Liver (tissue), 10 donors: ENCODE measurements at places on chromosomes 2 and 18.
A peak's percentile ranks its signal among the peaks of the same experiment; 100 is the strongest.

- DNase-seq: no peak
Measured at GRCh38 chr2:82675186-82675585, 1783.9 kb downstream of the SUCLG1 start.

GRCh38 chr2:201938156-201938775 lies 95.4 kb upstream of the FZD7 start:
- no peak for DNase-seq

- no peak for DNase-seq
Measured at GRCh38 chr2:145108361-145108778, 588.5 kb upstream of the ZEB2 start.

DNA sequence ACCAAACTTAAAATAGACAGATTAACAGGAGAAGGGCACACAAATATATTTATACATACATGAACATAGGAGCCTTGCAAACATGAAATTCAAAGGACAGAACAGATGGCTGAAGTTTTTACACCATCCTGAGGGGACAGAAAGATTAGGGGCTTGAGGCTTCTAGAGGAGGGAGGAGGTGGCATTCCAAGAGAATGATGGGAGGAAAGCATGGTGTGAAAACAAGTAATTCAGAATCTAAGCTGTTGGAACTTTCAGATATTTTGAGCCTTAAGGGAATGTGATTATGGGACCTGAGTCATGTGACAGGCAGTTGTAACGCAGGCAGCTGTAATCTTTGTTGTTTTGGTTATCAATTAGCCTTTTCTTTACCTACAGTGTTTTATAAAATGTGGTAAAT lies 225.2 kb upstream of the SPOPL start:
- DNase-seq: no peak

- no peak for DNase-seq
Measured at GRCh38 chr2:217742276-217742675, 260.5 kb downstream of the TNS1 start.

DNA sequence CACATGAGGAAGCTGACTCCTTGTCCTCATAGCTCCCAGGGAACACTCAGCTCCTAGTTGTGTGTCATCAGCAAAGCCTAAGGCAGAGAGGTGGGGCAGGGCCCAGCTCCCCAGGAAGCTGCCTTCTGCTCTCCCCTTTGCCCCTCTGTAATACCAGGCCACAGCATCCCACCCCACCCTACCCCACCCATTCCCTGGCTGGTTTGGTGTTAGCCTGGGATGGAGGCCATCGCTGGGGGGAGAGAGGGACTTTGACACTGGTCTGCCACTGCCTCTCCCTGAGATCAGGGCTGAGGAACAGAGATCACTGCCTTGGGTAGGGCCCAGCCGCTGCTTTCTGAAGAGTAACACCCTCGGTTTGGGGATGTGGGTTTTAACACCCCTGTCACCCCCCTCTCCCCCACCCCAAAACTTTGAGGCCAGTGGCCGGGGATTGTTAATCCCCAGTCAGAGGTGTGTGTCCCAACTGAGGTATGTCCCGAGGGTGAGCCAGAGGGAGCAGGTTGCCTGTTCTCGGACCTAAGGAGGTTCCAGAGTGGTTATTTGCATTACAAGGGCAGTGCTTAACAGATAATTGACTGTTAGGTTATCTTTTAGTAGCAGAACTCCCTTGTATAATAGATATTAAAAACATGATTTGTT lies 41.4 kb downstream of the TET3 start:
- DNase-seq: peak; percentile 53

- DNase-seq: no peak
Measured at GRCh38 chr2:3189961-3190360, 187.7 kb downstream of the EIPR1 start.

DNA sequence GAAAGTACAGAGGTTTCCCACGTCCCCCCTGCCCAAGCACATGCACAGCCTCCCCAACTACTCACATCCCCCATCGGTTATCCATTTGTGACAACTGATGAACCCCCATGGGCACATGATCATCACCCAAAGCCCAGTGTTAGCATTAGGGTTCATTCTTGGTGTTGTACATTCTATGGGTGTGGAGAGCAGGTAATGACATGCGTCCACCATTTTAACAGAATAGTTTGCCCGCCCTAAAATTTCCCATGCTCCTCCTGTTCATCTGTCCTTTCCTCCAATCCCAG lies 74.3 kb downstream of the LONRF2 start:
- no peak for DNase-seq

DNA sequence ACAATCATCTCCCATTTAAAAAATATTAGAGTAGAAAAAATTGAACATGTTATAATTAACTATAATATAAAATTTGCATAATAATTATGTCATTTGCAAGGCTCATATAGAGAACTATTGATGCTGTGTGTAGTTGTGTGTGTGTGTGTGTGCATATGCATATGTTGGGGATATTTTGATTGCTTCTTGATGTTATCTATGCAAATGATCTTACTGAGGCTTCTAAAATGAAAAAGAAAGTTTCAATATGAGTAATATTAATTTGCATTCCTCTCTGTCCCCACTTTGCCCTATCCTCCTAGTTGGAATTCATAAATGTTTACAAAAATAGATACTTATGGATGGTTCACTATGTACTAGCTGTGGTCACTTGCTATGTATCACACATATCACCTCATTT lies 523.3 kb downstream of the TRIB2 start:
- no peak for DNase-seq

- no peak for DNase-seq
Measured at GRCh38 chr2:66189553-66189952, 245.4 kb upstream of the MEIS1 start.

- DNase-seq: no peak
Measured at GRCh38 chr2:190786404-190787166, 94.0 kb upstream of the GLS start.

DNA sequence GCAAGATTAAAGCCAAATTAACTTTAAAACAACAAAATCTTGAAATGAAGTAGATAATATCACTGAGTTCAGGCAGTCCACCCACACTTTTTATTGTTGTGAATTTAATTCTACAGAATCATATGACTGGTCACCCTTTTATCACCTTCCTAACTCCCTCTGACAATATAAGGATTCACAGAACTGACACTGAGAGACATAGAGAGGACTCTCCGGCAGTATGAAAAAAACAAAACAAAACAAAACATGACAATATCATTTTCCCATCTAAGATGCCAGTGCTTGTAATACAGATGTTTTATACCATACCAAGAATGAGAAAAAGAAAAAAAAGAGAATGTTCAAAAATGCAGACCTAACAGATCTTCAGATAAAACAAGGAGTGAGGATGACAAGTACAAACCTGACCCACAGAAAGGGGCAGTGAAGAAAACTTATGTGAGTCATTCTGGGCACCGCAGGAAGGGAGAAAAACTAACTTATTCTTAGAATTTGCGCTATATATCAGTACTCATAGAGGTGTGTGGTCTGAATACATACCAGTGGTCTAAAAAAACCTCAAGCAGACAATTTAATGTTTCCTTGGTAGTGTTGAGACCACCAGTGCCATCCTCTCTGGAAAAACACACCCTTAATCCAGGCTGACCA lies 136.6 kb downstream of the ZAP70 start:
- no peak for DNase-seq

DNA sequence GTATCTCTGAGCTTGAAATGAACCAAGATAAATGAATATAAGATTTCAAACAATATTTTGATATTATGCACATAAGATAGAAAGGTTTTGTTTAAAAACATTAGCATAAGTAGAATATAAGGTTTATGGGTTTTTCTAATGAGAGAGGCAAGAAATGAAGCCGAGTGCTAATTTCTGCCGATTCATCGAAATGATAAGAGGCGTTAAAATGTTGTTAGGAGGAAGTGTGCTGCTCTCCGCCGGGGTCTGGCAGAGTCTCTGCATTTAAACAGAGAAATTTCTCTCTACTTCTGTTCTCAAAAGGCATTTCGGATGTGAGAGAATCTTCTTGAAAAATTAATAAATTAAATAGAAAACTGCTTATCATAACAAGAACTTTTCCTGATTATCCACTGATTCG lies 83.6 kb downstream of the MRPS9 start:
- no peak for DNase-seq

DNA sequence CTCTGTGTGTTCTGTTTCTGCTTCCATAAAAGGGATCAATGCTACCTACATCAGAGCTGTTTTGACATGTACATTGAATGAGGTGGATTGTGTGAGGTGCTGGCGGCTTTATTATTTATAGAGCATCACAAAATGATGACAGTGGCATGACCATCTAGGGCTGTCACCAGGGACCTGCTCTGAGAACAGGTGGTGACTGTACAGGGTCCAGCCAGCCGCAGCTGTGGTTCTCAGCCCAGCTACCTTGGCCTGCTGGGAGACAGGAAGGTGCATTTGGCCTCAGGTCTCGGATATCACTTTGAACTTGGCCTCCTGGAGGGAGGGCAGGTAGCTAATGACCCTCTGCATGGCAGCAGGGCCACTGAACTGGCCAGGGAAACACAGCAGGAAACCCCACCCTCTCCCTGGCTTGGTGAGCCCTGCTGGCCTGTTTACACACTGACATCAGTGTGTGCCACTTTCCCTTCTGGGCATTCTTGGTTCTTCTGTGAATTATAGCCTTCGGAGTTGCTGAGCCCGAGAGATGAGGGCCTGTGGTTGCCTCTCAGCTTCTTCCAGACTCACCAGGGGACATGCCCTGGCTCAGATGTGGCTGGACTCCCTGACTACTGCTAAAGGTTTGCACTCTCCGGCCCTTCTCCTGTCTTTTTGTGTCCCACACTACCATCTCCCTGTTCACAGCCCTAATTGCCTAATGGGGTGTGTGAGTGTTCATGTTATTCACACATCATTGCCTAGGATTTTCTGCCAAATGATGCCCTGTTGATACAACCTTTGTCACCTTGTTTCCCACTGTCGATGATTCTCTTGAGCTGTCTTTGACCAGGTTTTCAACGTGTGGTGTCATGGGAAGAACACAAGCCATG lies 109.2 kb upstream of the RAB12 start:
- no peak for DNase-seq

- DNase-seq: no peak
Measured at GRCh38 chr2:168703926-168704325, 98.5 kb upstream of the NOSTRIN start.
